Activated T-helper 1 cell treated with anti-CD3 and anti-CD28 coated beads, Interleukin-12 subunit alpha, Interleukin-12 subunit beta, Interleukin-2, Interleukin-4 antibody, amounts not matched to agents 30 ng/mL and 10 ng/mL and 1 ng/mL, durations not matched to agents 14 hours and 24 hours and 36 hours (primary cell): ENCODE measurements at places on chromosomes 5 and 9. TPM values are rescaled to one million over a fixed set of nuclear protein-coding genes. Genes with fewer than 3 reads are reported as not detected.

GRCh38 chr9:113481176-113481787 is 17.8 kb downstream of the RGS3 start:
- H3K27me3 ChIP-seq: peaks cover 13% of the 10 kb centered on the region
- H3K4me3 ChIP-seq: no peak overlapping the region
- no peak overlapping the region for H3K27ac ChIP-seq
- H3K4me1 ChIP-seq: peaks cover 13% of the 10 kb centered on the region
- no peak for DNase-seq

- H3K4me1 ChIP-seq: no peaks in the 10 kb centered on the region
- no peak for DNase-seq
- no peaks in the 10 kb centered on the region for H3K36me3 ChIP-seq
- no peak overlapping the region for H3K27ac ChIP-seq
- no peak overlapping the region for H3K4me3 ChIP-seq
- H3K27me3 ChIP-seq: no peaks in the 10 kb centered on the region
These were observed 245.6 kb upstream of the DAB2 start for GRCh38 chr5:39670391-39670790.

DNA sequence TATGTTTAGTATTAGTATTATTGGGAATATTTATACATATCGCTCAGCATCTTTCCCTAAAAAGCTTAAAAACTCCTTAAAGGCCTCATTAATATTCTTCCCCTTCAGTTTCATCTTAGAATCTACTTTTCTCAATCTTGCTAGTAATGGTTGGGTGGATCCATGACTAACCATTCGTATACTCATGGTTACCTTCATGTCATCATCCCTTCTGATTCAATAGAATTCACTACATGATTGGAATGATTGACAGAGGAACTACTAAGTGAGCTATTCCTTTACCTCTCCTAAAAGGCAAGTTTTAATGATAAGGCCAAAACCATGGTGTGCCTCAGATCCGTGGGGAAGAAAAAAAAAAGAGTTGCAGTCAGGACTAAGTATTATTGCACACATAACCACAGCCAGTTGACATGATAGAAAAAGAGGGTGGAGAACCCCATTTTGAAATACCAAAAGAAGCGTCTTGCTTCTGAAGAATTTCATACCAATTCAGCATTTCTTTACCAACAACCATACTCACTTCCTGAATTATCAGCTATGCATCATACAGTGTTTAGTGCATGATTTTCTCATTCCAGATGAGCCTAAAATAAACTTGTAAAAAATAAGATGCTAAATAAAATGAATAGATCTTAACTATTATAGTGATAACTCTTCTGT is 624.6 kb downstream of the PDE4D start:
- H3K4me3 ChIP-seq: no peak overlapping the region
- peaks cover 23% of the 10 kb centered on the region for H3K27me3 ChIP-seq
- no peak for DNase-seq
- H3K4me1 ChIP-seq: no peaks in the 10 kb centered on the region

DNA sequence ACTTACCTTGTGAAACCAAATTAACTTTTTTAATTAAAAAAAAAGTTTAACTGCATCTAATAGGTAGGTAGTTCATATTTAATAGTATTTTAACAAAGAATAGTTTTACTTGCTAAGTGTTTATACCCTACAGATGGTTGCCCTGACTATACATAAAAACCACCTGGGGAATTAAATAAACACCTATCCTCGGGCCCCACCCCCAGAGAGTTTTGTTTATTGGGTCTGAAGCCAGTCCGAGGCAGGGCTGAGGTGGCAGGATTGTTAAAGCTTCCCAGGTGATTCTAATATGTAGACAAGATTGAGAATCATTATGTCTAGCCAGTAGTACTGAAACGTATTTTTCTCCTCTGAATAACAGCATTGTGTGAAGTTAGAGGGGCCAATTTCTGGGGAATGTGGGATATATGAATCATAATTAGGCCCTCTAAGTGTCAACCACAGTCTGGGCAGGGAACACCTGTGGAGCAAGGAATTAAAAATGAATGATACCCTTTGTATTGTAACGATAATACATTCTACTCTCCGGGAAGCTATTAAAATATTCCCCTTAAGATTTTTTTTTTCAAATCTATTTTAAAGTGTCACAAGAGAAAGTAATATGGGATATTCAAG is 5.6 kb upstream of the PAM start:
- H3K27me3 ChIP-seq: peaks cover 6% of the 10 kb centered on the region
- DNase-seq: no peak
- peaks cover 7% of the 10 kb centered on the region for H3K36me3 ChIP-seq
- no peak overlapping the region for H3K4me3 ChIP-seq
- H3K27ac ChIP-seq: no peak overlapping the region
- peaks cover 39% of the 10 kb centered on the region for H3K4me1 ChIP-seq

- DNase-seq: no peak
- H3K27me3 ChIP-seq: no peaks in the 10 kb centered on the region
These were observed 142.9 kb downstream of the SLCO4C1 start for GRCh38 chr5:102153003-102153759.

GRCh38 chr5:113503146-113503545 is 10.3 kb upstream of the YTHDC2 start:
- no peaks in the 10 kb centered on the region for H3K36me3 ChIP-seq
- H3K4me3 ChIP-seq: no peak overlapping the region
- H3K27me3 ChIP-seq: peaks cover 60% of the 10 kb centered on the region
- no peak for DNase-seq
- H3K4me1 ChIP-seq: no peaks in the 10 kb centered on the region

DNA sequence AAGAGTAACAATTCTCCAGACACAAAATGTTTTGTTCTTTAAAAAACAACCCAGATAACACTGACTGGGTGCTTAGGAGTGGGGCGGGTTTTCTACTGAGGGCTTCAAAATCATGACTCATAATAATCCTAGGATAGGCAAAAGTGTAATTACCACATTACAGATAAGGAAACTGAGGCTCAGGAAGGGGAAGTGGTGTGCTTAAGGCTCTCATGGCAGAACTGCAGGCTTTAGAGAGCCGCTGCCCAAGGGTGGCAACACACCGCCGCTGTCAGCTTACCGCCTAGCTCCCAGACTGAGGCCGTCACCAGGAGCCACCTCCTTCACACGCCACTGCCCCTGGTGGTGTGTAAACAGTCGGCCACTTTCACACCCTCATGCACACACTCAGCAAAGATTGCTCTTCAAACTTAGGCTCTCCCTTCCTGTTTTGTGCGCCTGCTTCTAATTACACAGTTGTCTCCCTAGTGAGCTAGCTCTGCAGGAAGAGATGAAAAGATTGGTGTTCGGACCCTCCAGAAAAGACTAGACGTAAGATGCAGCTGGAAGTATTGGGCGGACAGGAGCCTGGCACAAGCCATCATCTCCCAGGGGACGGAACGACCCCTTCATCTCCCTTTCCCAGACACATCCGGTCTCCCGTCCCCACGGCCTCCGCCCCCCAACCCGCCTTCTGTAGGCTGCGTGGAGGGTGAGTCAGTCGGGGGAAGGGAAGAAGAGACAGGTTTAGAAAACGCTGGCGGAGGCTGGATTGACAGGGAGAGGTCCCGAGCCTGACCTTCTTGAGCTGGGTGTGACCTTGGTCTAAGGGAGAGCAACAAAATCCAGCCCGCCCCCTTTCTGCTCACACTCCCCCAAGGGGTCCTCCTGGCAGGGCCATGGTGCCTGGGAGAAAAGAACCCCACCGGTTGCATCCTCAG is 162.7 kb downstream of the SYK start:
- H3K4me3 ChIP-seq: no peak overlapping the region
- H3K27ac ChIP-seq: no peak overlapping the region
- peaks cover 9% of the 10 kb centered on the region for H3K27me3 ChIP-seq
- peaks cover 46% of the 10 kb centered on the region for H3K4me1 ChIP-seq
- no peak for DNase-seq

DNA sequence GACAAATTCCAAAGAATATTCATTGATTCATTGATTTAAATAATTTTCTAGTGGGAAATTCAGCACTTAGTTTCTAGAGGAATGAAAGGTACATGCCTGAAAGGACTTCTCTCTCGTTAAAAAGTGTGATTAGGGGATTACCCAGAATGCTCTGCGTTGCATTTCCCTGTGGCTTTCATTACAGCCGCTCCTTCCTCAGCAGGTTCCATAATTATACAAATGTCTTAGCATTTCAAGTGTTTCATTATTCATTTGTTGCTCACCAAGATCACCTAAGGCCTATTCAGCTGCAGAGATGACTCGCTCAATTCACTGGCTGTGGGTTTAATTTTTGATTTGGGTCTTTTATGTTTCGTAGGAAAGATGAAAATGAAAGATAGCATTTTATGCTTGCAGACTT is 52.8 kb downstream of the SPATA31C2 start:
- H3K27me3 ChIP-seq: no peaks in the 10 kb centered on the region
- H3K27ac ChIP-seq: no peak overlapping the region
- H3K36me3 ChIP-seq: no peaks in the 10 kb centered on the region

DNA sequence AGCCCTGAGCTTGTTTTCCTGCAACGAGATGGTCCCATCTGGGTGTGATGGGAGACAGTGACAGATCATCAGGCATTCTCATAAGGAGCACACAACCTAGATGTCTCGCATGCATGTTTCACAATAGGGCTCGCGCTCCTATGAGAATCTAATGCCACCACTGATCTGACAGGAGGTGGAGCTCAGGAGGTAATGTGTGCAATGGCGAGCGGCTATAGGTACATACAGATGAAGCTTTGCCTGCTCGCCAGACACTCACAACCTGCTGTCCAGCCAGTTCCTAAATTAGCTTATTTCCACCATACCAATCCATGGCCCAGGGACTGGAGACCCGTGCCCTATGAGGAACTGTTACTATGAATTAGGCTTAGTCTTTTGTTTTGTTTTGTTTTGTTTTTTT is 55.3 kb upstream of the SLC30A5 start:
- DNase-seq: no peak
- H3K27ac ChIP-seq: no peak overlapping the region
- H3K36me3 ChIP-seq: no peaks in the 10 kb centered on the region
- H3K27me3 ChIP-seq: peaks cover 4% of the 10 kb centered on the region
- H3K4me3 ChIP-seq: no peak overlapping the region

- no peak for DNase-seq
- no peaks in the 10 kb centered on the region for H3K4me1 ChIP-seq
- H3K4me3 ChIP-seq: no peak overlapping the region
These were observed 88.5 kb upstream of the NR5A1 start for GRCh38 chr9:124595743-124596142.

DNA sequence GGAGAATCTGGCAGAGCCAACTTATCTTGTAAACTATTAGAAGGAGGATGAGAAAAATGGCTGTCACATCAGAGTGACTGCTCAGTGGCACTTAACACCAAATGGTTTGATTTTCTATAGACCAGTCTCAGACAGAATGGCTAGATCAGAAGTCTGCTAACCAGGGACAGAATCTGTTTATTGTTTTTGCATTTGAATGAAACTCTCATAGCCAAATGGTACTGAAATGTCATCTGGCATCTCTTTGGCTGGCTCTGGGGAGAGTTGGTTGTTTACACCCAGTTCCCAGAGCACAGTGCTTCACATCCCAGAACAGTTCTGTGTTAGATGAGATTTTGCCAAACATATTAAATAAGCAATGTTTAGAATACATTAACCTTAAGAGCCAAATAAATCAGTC is 106.6 kb upstream of the HMHB1 start:
- peaks cover 1% of the 10 kb centered on the region for H3K36me3 ChIP-seq
- H3K27ac ChIP-seq: no peak overlapping the region
- H3K4me3 ChIP-seq: no peak overlapping the region
- DNase-seq: no peak
- H3K27me3 ChIP-seq: peaks cover 1% of the 10 kb centered on the region
- H3K4me1 ChIP-seq: no peaks in the 10 kb centered on the region

MUSK gene
- not detected in 2 replicates for total RNA-seq

TMEFF1 gene
- total RNA-seq: 0.13 and 0.42 TPM in 2 replicates

GRCh38 chr5:92418341-92418740 is 1035.2 kb upstream of the ARRDC3 start:
- H3K27me3 ChIP-seq: no peaks in the 10 kb centered on the region
- H3K36me3 ChIP-seq: no peaks in the 10 kb centered on the region
- no peak for DNase-seq
- H3K27ac ChIP-seq: no peak overlapping the region
- H3K4me3 ChIP-seq: no peak overlapping the region
- H3K4me1 ChIP-seq: no peaks in the 10 kb centered on the region

RANBP3L gene
- not detected in 2 replicates for total RNA-seq

GRCh38 chr5:56288873-56289601 is 55.9 kb upstream of the ANKRD55 start:
- peaks cover 4% of the 10 kb centered on the region for H3K4me1 ChIP-seq
- H3K36me3 ChIP-seq: no peaks in the 10 kb centered on the region
- H3K27ac ChIP-seq: no peak overlapping the region
- H3K4me3 ChIP-seq: no peak overlapping the region

NTRK2 gene
- 2.9 TPM in 2 replicates for total RNA-seq

ADAMTSL1 gene
- not detected in 2 replicates for total RNA-seq

GRCh38 chr5:137734962-137735554 is 831 bp downstream of the KLHL3 start:
- no peaks in the 10 kb centered on the region for H3K36me3 ChIP-seq
- no peak overlapping the region for H3K4me3 ChIP-seq
- peaks cover 11% of the 10 kb centered on the region for H3K27me3 ChIP-seq
- H3K4me1 ChIP-seq: no peaks in the 10 kb centered on the region
- no peak for DNase-seq

PCDHGC5 gene
- total RNA-seq: not detected in 2 replicates

DNA sequence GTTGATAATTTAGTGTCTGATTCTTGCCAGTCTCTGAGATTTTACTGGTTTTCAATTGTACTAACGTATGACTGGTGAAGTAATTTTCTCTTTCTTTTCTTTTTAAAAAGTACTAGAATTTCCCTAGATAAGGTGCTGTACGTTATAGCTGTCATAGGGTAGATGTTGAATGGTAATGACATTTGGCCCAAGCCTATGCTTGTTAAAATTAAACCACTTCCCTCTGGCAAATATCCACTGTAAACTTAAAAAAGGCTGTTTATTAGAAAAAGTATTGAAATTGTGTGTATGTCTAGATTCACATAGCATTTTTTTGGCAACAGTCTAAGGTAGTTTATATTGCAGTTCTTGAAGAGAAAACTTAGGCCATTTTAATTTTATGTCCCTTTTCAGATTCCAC is 97.6 kb downstream of the NNT start:
- DNase-seq: no peak
- no peak overlapping the region for H3K27ac ChIP-seq
- no peaks in the 10 kb centered on the region for H3K27me3 ChIP-seq
- no peaks in the 10 kb centered on the region for H3K4me1 ChIP-seq

DNA sequence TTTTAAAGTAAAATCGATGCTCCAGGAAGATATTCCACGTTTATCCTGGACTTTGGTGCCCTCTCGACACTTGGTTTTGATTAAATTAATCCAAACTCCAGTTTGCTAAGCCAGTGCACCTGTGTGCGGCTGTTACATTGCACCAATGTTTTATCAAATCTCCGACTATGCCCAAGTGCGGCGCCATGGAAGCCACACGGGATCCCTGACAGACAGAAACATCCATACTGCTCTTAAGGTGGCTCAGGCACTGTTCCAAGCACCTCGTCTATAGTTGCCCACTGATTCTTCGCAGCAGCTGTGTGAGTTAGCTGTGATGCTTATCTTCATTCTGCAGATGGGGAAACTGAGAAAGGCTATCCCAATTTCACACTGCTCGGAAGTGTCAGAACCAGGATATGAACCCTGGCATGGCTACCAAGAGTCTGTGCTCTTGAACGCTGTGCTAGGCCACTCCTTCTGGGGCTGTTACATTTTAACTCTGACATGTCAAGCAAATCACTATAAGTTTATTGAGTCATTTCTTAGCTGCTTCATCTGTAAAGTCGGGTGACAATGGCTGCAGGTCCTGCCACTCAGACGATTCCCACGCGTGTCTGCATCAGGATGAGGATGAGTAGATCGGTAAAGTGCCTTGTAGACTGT is 113.0 kb downstream of the ADAMTS2 start:
- no peaks in the 10 kb centered on the region for H3K27me3 ChIP-seq
- no peak overlapping the region for H3K4me3 ChIP-seq
- no peak for DNase-seq
- H3K36me3 ChIP-seq: no peaks in the 10 kb centered on the region
